ENCODE measurements at places on chromosomes 12 and 14.

GRCh38 chr14:61780125-61780524, 17.9 kb downstream of the SNAPC1 start:
- no peak for DNase-seq

GRCh38 chr12:89016970-89017778, 335.1 kb downstream of the DUSP6 start:
- no peak for DNase-seq

GRCh38 chr12:123973552-123974341, 732 bp downstream of the ZNF664 start:
- DNase-seq: peak; percentile 20

DNA sequence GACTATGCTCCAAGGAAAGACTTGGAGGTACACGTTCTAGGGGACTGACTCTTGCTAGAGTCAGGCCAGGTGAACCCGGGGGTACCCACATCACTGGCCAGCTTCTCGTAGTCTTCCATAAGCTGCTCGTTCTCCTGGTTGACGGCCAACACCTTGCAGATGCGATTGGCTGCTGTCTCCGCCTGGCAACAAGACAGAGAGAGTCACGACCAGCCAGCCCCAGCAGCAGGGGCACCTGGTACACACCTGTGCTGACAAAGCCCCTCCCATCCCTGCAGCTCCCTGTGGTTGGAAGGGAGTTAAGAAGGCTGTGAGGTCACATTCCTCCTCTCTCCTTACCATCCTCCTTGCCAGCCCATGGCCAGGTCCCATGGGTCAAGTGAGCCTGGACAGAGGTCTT, 85.5 kb downstream of the ACTN1 start:
- no peak for DNase-seq

DNA sequence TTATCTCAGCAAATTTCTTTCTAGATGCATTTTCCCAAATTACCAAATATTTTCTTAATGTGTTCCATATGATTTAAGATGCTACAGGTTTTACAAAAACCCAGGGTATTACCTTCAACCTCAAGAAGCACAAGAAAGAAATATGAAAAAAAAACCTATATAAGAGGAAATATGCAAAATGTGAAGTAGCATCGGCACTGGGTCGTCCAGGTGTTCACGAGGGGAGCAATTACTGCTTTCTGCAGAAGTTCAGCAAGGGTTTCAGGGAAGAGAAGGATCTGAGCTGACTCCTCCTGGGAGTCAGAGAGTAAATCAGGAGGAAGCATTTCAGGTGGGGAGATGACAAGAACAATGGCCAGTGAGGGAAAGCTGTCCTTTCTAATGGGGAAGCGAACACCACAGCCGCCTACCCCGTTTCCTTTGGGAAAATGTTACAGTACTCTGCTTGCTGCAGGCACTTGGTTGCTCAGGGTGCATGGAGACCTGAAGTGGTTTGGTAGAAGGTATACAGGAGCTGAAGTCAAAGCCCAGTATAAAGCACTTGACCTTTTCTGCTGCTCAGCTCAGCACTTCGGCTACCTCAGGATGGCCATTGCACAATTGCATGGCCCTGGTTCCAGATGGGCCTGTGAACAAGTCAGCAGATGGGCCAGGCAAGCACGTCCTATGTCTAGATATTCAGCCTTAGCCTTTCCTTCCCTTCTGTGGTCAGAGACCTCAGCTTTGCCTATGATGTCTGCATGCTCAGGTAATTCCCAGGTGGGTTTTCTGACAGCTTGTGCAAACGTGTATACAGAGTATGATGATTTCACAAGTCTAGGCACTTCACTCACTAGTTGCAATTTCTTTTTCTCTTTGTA, 155.6 kb downstream of the PAX9 start:
- no peak for DNase-seq

- no peak for DNase-seq
Observed at GRCh38 chr12:29519585-29520182, 22.2 kb upstream of the OVCH1 start.

DNA sequence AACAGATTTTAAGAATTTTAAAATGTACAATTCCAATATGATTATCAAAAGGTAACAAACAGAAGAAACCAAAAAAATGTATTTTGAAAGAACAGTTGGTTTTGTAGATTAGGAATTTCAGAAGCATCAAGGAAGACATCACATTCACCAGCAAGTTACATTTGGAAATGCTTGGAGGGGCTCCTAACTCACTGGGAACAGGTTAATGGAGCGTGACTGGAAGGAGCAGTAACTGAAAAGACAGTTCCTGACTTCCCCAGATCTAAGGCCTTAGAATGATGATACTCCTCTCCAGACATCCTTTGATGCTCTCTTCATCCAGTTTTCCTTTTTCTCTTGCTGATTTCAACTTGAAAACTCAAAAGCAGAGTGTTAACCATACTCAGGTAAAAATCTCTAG, 220.0 kb upstream of the EGLN3 start:
- DNase-seq: no peak

GRCh38 chr14:75182821-75183220, 6.4 kb upstream of the TMED10 start:
- no peak for DNase-seq

GRCh38 chr12:83465632-83466031, 778.9 kb downstream of the TMTC2 start:
- no peak for DNase-seq

- DNase-seq: no peak
Observed at GRCh38 chr14:78764645-78765044, 594.5 kb downstream of the NRXN3 start.

GRCh38 chr12:12979126-12979525, 20.9 kb downstream of the HEBP1 start:
- no peak for DNase-seq

DNA sequence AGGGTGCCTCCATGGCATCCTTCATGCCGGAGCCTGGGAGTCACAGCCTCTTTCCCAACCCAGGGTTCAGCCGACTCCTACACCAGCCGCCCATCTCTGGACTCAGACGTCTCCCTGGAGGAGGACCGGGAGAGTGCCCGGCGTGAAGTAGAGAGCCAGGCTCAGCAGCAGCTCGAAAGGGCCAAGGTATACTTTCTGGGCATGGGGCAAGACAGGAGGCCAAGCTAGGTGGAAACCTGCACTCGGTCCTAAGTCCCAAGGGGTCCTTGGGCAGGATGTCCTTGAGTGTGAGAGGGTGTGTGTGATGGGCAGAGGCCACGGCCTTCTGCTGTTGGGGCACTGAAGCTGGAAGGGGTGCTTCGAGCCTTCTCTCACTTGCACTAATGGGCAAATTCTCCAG, 5.0 kb downstream of the CACNB3 start:
- no peak for DNase-seq

- no peak for DNase-seq
Observed at GRCh38 chr12:11482955-11483354, 87.6 kb upstream of the PRB2 start.

- DNase-seq: no peak
Observed at GRCh38 chr14:90758959-90759358, 57.3 kb downstream of the TTC7B start.

DNA sequence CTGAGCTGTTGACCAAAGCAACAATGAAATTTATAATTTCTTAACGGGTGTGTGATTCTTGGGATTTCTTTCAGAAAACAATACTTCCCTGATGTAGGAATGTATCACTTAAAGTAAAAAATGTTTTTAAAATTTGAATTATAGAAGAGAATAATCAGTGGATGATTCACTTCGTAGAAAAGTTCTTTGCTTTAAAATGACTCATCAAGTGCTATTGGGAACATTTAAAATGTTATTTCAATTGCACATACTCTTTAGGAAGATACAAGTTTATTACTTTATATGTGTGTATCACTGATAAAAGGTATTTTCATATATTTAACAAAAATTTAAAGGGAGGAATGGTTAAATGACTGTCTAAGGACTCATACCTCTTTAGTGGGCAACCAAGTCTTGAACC, 155.3 kb downstream of the PDE3A start:
- DNase-seq: no peak

DNA sequence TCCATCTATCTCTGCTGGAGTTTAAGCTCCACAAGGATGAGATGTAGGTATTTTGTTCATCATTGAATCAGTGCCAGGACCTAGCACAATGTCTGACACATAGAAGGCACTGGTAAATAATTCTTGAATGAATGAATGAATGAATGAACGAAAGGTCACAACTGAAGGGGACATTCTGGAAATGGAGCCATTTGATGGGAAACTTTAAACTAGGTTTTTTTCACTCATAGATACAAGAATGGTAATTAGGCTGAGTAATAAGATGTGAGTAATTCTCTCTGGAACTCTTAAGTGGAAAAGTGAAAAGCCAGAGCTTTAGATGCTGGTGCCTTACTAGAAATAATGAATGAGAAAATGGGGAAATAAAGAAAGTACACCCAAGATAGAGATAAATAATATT, 44.3 kb downstream of the SCN8A start:
- no peak for DNase-seq

- DNase-seq: peak; percentile 39
Observed at GRCh38 chr12:6062757-6063735, 61.4 kb downstream of the VWF start.

DNA sequence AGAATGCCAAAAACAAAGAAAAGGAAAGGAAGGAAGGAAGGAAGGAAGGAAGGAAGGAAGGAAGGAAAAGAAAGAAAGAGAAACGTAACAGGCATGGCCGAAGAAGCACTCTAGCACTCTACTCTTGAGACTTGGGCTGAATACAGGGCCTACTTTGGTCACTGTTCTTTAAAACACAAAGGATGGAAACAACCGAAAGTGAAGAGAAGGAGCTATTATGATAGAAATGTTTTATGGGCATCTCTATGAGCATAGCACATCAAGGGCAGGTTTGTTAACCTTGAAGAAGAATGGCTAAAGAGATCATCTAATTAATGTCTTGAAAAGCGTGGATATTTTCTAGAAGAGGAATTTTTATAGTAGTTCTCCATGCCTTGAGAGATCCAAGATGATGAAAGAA, 15.9 kb upstream of the OTX2 start:
- no peak for DNase-seq

GRCh38 chr12:124433147-124433874, 134.1 kb downstream of the NCOR2 start:
- DNase-seq: no peak

- no peak for DNase-seq
Observed at GRCh38 chr12:91628656-91629055, 446.0 kb upstream of the DCN start.

DNA sequence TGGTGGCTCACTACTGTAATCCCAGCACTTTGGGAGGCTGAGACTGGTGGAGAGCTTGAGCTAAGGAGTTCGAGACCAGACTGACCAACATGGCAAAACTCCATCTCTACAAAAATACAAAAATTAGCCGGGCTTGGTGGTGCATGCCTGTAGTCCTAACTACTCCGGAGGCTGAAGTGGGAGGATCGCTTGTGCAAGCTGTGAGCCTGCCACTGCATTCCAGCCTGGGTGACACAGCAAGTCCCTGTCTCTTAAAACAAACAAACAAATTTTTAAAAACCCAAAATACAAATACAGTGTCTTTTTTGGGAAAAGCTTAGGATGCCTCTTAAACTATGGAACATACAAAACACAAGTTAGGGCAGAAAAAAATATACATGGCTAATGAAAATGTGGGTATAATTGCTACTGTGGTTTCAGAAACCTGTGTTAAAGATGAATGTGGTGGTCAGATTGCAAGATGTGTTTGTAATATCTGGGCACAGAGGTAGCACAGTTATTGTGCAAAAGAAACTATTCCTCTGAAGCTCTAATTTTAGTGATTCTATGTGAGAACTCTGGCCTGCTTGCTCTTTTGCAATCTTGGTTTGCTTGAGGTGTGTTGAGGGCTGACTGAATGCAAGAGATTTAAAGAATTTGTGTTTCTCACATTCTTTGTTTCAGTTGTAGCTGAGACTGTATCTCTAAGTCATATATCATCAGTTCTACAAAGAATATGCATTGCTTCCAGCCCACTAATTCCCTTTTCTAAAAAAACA, 3.9 kb upstream of the HSPA2 start:
- DNase-seq: no peak

DNA sequence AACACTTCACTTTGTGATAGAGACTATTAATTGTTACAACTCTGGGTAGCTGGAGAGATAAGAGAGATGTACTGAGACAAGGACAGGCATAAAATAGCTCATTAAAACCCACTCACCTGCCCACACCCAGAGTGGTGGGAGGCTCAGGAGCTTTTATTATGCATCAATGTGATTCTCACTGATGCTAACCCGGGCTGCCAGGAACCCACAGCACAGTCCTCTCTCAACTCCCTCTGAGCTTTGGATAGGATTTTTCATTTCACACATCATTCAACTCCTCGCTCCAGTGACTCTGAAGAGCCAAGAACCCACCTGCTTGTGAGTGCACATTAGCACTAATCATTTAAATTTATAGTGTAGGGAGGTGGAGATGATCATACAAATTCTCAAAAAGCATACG, 827.9 kb downstream of the FLRT2 start:
- DNase-seq: no peak

DNA sequence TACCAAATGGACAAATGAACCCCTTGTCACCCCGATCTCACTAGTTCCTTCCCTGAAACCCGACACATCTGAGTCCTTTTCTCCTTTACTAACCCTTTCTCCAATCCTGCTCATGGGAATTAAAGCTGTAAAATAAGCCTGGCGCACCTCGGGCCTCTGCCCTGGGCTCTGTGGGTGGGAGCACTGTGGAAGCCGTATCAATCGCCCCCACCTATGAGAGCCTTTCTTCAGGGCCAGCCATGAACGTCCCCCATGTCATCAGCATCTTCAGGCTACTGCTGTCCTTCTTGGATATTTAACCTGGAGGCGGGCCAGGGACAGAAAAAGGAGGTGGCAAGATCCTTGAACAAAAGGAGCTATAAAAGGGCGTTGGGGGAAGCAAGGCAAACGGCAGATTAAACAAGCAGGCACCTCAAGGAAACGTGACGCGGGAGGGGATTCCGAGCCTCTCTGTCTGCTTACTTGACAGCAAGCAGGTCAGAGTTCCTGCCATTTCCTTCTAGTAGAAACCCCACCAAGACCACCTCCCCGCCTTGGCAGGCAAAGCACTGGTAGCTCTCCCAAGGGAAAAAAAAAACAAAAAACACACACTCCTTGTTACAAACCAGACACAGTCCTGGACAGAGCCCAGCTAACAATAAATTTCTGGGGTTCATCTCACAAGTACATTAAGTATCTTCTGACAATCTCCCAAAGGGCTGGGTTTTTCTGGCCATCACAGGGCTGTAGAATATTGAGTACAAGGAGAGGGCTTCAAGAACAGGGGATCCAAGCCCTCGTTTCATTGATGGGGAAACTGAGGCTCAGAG, 62.9 kb downstream of the DPF3 start:
- no peak for DNase-seq

DNA sequence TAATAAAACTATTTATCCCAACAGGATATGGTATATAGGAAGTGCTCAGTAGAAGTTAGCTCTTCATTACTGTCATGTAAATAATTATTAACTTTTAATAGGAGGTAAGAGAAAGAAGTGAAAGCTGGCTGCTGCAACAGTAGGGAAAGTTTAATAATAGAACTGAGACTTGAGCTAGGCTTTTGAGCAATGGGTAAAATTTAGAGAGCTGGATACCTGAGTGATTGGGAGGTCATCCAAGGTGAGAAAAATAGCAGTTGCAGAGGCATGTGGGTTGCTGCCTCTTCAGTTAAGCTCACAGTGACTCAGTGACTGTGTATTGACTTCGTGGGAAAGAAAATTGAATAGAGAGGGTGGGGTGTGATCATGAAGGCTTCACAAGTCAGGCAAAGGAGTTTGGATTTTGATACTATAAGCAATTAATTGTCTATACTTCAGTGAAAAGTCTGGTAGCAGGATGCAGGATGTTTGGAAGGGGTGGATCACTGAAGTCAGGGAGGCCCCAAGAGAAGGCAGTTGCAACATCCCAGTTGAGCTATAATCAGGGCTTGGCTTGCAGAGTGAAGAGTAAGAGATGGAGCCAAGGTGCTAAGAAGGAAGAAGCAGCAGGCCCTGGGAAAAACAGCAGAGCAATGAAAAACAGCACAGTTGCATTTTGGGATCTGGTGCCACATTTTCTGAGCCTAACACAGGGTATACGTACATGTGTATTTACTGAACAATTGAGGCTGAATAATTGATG, 172.0 kb upstream of the FRMD6 start:
- no peak for DNase-seq

All from stimulated activated CD4-positive, alpha-beta T cell treated with anti-CD3 and anti-CD28 coated beads, Interleukin-12 subunit alpha, Interleukin-12 subunit beta, amount 100 ng/mL, for 48 hours (primary cell).